ENCODE measurements at places on chromosomes 7 and 10. TPM values are rescaled to one million over a fixed set of nuclear protein-coding genes. Genes with fewer than 3 reads are reported as not detected.

DNA sequence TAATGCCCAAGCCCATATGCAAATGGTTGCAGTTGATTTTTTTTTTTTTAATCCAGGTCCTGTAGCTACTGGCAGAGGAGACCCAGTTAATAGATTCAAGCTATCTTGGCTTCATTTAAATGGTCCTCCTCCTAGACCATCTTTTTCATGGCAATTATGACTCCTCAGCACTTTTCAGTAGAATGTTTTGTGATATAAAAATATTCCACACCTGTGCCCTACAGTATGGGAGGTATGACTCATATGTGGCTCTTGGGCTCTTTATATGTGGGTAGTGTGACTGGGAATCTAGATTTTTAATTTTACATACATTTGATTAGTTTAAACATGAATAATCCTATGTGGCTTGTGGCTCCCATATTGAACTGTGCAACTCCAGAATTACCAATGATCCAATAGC is 80.1 kb downstream of the ITGB1 start:
- no peak for DNase-seq

Gene IL15RA
- 13.9 TPM for total RNA-seq

GRCh38 chr7:74581916-74582440 is 75.5 kb upstream of the GTF2I start:
- DNase-seq = no peak

DNA sequence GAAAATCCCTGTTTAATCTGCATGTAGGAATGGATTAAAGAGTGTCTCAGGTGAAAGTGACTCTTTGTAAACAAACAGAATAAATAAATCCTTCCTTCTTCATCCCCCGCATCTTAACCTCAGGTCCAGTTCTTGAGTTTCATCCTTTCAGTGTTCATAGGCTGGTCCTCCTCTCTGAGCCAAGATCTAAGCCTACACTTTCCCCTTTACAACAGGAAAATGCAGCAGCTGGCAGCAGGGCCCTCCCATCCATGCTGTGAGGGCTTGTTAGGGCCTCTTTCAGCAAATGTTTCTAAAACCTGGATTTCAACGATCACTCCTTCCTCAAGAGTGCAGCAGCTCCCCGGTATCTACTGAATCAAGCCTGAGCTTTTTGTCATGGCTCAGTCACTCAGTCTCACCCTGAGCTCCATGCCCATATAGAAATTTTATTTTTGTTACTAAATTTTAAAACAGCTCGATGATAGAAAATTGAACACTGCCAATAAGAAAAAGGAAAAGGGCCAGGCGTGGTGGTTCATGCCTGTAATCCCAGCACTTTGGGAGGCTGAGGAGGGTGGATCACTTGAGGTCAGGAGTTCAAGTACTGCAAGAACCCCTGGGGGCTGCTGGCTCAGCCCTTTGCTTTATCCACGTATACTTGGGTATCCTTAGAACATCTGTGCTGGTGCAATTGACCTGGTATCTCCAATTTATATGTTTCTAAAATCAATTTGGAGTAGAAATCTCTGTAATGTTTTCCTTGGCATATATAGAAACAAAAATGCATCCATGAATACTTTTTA is 15.6 kb downstream of the BLNK start:
- no peak for DNase-seq

DNA sequence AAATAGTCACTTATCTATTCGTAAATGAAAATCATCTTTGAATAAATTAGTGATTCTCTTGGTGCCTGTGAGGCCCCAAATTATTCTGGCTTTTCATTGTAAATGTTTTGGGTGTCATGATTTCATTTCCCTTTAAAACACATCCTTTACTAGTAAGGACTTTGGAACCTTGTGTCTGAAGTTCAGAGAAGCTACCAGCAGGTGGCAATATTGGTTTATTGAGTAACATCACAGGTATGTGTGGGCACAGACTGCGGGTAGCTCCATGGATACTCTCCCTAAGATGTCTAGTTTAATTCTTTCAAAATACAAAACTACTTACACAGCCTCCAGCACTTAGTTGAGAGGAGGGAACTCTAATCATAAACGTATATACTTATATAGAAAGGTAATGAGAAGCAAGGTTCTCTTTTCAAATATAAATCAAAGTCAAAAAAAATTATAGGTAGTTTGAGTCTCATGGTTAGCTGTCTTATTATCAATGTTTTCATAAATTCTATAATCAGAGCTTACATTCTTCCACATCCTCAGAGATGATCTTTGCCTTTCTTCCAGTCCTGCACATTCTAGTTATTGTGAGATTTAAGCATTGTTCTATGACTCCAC is 449.6 kb downstream of the GRM8 start:
- peak; percentile 46 for DNase-seq

DNA sequence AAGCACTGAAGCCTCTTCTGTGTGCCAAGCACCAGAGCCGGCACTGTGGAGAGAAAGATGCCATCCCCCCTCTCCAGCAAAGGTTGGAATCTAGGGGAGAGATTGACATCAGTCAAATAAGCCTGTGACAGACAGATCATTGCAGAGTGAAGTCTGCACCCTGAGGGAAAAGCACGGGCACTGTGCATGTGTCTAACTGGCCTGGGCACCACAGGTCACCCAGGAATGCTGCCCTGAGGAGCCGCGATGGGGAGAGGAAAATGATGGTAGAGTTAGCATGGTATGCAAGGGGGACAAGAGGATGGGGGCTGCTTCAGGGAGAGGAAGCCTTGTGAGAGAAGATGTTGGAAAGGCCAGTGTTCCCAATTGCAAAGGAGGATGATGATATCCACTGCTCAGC is 261.0 kb downstream of the GRID1 start:
- DNase-seq = no peak

DNA sequence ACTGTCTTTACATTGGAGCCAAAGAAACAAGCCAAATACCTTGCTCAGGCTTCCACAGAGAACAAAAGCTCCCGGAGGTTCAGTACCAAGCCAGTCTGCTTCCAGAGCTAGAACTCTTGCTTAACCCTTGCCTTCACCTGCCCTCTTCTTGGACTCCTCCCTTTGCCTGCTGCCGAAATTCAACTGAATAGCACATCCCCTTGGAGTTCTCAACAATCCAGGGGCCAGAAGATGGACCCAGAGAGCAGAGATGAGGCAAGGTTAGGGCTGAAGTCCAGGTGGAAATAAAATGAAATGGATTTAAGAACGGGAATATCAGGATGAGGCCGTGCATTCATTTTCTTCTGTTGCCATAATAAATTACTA is 876 bp upstream of the PIK3AP1 start:
- DNase-seq = no peak

DNA sequence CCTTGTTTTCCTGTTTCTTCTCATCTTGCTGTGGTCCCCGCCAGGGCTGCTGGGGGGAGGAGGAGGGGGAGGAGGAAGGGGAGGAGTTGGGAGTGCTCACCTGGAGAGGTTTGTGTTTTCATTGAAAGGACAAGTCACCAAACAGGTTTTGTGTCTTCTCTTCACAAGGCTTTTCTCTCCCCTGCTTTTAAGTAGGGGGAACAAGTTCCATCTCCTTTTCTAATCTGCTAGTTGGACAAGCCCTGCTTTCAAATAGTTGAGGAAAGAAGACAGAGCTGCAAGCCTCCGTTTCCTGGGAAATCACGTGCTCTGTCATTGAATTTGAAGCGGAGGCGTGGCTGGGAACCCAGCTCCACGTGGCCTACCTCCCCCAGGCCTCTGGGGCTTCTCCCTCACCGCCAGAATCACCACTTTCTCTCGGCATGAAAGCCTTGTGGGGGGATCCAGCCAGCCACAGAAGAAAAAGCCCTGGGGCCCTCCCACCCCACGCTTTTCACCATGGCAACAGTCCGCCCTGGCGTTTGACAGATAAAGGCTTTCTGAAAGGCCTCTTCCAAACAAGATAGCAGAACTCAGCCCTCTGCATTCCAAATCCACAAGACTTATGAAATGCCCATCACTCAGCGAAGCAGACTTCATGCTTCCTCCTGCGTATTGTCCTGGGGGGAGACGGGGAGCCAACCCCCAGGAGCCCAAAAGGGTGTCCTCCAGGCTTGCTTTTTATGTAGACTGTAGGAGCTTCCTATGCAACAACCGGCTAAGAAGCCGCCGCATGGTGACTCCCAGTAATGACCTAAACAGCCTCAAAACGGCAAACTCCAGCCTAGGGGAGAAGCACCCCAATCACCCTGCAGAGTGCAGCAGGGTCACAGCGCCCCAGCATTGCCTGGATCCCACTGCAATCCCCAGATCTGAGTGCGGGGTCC is 51.7 kb downstream of the PROSER2 start:
- DNase-seq = peak; percentile 88

DNA sequence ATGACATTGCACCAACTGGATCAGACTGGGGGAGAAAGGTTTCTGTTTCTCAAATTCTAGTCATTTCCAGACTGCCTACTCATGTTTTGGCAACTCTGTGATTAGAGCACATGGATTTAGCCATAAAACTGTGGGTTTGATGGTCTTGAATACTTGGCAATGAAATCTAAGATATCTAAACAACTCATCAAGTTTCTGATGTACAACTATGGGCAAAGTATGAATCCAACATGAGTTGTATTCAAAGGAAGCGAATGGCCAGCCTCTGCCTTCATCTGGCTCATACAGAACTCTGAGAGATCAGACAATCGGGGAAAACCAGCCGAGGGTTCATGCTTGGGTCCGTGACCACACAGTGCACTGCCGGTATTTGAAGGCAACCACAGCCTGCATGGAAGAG is 144.3 kb downstream of the ADAM12 start:
- DNase-seq = no peak

DNA sequence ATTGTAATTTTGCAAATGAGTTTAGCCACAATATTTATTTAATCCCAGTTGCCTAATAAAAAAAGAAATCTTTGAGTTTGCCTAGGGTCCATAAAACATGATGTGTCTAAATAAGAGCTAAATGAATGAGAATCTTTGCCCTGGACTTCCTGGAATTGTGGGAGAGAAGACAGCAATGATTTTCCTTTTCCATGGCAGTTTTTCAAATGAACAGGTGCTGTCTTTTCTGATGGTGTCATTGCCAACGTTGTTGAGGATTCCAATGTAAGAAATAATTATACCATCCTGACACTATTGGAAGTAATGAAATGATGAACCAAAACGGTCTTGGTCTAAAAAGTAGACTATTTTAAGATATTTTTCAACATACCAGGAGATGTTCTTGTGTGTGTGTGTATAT is 984.7 kb upstream of the CELF2 start:
- DNase-seq = no peak

Gene EVX1
- total RNA-seq = not detected

DNA sequence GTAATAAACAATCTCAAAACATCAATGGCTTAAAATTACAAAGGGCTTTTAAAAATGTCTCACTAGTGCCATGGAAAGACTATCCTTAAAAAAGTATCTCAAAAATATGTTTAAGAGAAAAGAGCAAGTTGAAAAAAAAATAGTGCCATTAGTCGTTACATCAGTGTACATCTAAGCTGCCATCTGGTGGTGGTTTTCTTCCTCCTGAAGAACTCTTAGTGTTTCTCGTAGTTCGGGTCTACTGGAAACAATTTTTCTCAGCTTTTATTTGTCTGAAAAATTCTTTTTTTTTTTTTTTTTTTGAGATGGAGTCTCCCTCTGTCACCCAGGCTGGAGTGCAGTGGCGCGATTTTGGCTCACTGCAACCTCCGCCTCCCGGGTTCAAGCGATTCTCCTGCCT is 5.9 kb upstream of the GARIN1A start:
- DNase-seq = no peak

- no peak for DNase-seq
Measured at GRCh38 chr7:16422103-16422435, 731 bp upstream of the CRPPA start.

DNA sequence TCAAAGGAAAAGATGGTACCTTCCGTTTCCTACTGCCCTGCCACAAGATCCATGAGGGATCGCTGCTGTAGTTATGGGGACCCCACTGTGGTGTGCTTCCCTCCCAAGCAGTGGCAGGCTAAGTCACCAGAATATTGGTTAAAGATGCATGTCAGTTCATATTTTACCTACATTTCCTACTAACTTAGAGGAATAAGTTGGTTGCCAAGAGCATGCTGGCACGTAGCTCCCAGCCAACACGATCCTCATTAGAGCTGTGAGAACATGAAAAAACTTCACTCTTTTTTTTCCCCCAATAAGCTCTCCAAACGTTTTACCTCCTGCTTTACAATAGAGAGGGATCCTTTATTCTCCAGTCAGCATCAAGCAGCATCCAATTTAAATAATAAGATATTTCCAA is 203.7 kb downstream of the TRIL start:
- no peak for DNase-seq

DNA sequence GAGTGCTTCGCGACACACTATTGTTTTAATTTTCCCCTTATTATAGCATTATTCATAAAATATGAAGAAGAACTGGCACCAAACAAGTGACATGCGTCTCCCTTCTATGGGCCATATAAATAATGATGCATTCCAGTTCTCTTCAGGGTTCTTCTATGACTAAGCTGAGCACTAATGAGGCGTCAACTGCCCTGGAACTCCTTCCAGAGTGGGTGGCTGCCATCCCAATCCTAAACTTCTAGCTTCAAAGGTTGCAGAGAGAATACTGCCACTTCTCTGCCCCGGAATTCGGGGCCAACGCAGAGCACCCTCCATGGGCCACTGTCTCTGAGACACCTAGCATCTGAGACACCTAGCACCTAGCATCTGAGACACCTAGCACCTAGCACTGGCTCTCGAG is 37.7 kb upstream of the FOXI2 start:
- no peak for DNase-seq

- DNase-seq = peak; percentile 69
Measured at GRCh38 chr7:151304856-151305255, 36.8 kb upstream of the NUB1 start.

DNA sequence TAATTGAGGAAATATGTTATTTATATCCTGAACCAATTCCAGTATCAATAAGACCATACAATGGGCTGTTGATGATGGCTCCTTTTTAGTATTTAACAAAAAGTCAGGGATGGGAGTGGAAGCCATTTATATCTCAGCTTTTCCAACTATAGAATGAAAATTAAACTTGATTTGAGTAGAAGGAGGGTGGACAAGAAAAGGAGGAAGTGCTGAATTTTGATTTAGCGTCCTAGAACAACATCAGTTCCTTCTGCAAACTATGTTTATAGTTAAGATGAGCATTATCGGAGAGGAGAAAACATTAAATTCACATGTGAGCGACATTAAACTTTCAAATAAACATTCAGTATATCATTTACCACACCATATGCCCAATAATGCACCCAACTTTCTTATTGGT is 149.3 kb upstream of the YAE1 start:
- no peak for DNase-seq

- DNase-seq = no peak
Measured at GRCh38 chr10:86785037-86785436, 28.6 kb downstream of the BMPR1A start.

DNA sequence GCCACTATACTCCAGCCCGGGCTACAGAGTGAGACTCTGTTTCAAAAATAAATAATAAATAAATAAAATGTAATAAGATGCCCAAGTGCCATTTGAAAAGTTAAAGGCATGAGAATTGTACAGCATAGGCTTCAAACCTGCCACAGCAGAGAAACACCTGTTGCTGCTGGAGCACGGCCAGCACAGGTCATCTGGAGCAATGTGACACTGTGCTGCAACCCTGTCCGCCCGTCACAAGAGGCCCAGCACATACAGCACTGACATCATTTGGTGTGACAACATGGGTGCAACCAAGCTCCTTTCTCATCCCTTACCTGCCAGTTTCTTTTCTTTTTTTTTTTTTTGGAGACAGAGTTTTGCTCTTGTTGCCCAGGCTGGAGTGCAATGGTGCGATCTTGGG is 1.3 kb downstream of the RFC2 start:
- no peak for DNase-seq

Gene UPK3B
- total RNA-seq = 1.9 TPM

Data from kidney (tissue), 22 donors.